ENCODE measurements at places on chromosomes 3 and 15.

DNA sequence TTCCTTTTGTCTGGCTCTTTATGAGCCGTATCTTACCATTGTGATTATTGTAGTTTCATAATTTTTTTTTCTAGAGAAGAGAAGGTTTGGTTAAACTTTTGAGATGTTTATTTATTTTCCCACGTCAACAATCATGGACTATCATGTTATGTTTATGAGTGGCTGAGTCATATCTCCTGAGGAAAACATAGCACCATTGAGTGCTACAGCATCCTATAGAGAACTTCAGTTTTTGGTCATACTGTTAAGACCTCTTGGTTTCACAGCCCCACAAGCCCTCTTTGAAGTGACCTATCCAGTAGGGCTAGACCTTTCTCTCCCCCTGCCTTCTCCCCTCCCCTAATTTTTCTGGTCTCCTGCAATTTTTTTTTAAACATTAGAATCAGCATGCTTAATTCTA is 20.8 kb downstream of the PIK3CA start:
- DNase-seq: no peak

GRCh38 chr3:53695324-53695690 is 150.9 kb downstream of the CHDH start:
- no peak for DNase-seq

GRCh38 chr3:53633197-53633787 is 138.9 kb downstream of the CACNA1D start:
- DNase-seq: no peak

DNA sequence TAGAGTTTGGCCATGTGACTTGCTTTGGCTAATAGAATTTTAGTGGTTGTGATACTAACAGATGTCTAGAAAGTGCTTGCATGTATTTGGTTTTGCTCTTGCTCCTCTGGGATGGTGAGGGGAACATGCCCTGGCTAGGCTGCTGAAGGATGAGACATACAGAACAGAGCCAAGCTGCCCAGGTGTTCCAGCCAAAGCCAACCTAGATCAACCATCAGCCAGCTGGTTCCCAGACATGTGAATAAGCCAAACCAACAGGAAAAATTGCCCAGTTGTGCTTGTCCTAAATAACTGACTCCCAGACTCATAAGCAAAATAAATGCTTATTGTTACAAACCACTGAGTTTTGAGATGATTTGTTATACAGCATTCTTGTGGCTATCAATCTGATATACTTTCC is 292.6 kb downstream of the SUCLG2 start:
- DNase-seq: no peak

GRCh38 chr3:134375582-134376384 is 1.5 kb upstream of the AMOTL2 start:
- no peak for DNase-seq

- no peak for DNase-seq
These were observed 249.5 kb downstream of the UACA start for GRCh38 chr15:70513819-70514218.

DNA sequence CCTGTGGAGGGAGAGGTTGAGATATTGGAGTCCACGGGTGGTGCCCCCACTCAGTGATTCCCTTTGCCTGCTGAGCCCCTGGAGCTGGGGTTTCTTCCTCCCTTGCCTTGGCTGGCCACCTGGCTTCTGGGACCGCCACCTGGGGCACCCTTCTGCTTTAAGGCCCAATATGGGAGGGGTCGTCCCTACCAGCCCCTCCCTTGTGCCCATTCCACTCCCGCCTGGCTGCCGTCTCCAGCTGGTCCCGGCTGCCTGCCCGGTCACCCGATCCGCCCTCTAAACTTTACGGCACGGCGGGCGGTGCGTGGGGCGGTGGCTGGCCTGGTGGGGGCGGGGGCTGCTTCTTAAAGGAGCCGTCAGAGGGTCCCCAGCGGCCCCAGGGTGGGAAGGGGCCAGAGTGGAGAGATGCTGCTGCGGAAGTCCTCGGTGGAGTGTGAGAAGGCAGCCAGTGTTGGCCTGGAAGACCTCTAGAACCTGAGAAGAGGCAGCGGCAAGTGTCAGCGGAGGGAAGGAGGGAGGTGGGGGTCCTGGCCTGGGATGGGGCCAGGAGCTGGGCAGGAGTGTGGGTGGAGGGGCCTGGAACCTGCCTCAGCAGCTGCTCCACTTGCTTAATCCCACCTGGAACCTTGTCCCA is 1.6 kb upstream of the SEMA3B start:
- no peak for DNase-seq

Measured in effector CD4-positive, alpha-beta T cell (primary cell).